ENCODE measurements at places on chromosomes 5 and 9. TPM values are rescaled to one million over a fixed set of nuclear protein-coding genes. Genes with fewer than 3 reads are reported as not detected.
A peak's percentile ranks its signal among the peaks of the same experiment; 100 is the strongest.

GRCh38 chr5:159231167-159231566 lies 21.8 kb upstream of the RNF145 start:
- no peak for DNase-seq

DNA sequence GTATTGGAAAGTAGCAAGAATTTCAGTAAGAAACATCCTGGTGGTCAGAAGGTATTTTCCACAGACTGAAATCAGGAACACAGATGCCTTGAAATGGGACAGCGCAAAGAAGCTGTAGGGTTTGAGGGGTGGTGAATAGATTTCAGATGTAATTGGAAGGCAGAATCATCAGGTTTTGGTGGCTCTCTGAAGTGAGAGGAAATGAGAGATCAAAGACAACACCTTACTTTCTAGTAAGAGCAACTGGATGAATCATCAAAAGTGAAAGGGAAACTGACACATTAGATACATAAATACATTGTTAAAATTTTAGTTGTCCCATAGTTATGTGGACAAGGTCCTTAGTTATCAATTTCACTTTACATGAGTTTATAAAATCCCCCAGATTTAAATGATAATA lies 188.2 kb upstream of the SLC27A6 start:
- no peak for DNase-seq

SVEP1 gene
- total RNA-seq, result 0.39 TPM

DNA sequence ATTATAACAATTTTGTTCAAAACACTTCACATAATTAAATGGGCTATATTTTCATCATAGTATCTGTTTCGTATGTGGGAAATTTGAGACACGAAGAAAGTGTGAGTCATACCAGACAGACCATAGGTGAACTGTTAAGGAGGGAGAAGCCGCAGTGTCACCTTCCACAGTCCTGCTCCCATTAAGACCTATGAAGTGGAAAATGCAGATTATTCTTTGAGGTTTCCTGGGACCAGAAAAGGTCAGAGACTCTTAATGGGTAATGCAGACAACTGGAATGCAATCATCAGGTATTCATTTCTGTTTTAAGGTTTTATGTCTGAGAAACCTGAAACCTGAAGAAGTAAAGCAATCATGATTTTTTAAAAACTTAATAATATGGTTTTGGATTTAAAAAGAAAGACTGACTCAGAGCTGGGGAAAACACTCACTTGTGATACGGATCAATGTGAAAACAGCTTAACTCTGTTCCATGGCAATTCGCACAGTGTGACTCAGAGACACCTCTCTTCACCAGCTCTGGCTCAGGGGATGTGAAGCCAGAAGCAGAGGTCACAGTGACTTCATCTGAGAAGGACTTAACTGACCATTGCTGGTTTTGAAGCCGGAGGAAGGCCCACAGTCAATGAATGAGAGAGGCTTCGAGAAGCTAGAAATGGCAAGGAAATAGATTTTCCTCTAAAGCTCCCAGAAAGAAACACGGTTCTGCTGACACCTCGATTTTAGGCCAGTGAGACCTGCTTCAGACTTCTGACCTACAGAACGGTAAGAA lies 17.2 kb upstream of the GCNT1 start:
- no peak for DNase-seq

- no peak for DNase-seq
Observed at GRCh38 chr5:15009420-15009819, 137.8 kb upstream of the ANKH start.

GRCh38 chr5:73436535-73437100 lies 12.0 kb downstream of the FOXD1 start:
- DNase-seq, result peak; percentile 30

NXNL2 gene
- 2.2 TPM for total RNA-seq

DNA sequence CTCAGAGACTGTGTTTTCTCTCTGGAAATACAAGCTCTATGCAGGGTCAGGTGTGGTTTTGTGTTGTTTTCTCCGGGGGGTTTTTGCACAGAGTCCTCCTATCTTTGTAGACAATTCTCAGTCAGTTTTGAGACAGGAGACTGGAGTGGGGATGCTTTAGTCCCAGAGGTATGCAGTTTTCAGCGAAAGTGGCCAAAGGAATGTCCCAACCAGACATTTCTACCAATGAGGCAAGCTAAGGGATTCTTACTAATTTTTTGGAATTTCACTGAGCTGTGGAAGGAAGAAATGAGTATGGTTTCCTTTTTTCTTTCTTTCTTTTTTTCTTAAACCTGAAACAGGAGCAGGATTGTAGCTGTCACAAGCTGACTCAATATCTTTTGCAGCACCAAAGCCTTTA lies 35.3 kb upstream of the PLPP1 start:
- no peak for DNase-seq

CCL28 gene
- 1.4 TPM for total RNA-seq

- DNase-seq, result no peak
Observed at GRCh38 chr9:123928533-123929176, 1.3 kb downstream of the DENND1A start.

RNF208 gene
- total RNA-seq, result 14.8 TPM

DNA sequence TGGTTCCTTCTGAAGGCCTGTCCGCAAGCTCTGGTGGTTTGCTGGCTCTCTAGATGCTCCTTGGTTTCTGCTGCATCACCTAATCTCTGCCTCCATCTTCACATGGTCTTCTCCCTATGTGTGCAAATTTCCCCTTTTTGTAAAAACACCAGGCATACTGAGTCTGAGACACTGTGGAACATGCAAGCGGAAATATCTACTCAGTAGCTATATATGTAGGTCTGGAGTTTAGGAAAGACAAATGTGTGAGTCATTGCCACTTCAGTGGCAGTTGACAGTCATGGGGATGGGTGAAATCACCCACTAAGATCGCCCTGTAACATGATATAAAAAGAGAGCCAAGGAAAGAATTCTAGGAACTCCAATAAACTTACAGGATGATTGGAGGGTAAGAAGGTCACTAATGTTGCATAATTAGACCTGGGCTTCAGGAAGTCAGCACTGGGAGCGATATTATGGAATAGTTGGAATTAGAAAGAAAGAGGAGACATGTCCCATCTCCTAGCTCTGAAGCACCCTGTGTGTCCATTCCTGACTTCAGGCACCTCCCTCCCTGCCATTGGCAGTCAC lies 22.7 kb upstream of the UBLCP1 start:
- DNase-seq, result no peak

DNA sequence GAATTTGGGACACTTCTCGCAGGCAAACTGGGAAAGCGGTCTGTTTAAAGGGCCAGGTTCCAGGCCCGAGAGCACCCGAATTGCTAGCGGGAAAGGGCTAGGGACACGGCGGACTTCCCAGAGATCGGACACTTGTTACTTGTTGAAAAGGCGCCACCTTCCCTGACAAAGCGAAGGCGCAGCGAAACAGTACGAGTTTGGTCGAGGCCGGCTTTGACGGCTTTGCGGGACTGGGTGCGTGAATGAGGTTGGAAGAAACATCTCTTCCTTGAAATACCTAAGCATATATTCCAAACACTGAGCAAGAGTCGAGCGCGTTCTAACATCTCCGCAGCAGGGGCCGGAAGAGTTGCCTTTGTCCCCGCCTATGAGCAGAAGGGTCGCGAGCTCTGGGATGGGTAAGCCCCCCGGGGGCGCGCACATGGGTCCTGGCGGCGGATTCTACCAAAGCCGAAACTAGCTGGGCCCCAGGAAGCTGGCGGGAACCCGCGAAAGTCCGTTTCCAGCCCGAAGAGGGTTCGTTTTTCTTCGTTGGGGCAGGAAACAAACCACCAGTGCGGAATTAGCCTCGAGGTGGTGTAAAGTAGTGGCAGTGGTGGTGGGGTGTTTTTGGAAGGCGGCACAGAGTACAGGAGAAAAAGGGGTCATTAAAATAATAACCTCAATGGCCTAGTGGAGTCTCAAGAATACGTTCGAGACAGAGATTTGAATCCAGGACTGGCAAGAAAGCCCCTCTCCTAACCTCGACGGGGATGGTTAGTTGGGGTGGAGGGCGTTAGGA lies 1.5 kb downstream of the GDNF start:
- DNase-seq, result peak; percentile 66

- no peak for DNase-seq
Observed at GRCh38 chr9:16401701-16402100, 468.8 kb downstream of the BNC2 start.

- DNase-seq, result peak; percentile 67
Observed at GRCh38 chr5:119255571-119256356, 100.1 kb upstream of the TNFAIP8 start.

GRCh38 chr5:131068076-131068475 lies 97.0 kb downstream of the HINT1 start:
- no peak for DNase-seq

ADAMTSL2 gene
- total RNA-seq, result 0.64 TPM

- no peak for DNase-seq
Observed at GRCh38 chr9:95653246-95653645, 136.5 kb upstream of the PTCH1 start.

DNA sequence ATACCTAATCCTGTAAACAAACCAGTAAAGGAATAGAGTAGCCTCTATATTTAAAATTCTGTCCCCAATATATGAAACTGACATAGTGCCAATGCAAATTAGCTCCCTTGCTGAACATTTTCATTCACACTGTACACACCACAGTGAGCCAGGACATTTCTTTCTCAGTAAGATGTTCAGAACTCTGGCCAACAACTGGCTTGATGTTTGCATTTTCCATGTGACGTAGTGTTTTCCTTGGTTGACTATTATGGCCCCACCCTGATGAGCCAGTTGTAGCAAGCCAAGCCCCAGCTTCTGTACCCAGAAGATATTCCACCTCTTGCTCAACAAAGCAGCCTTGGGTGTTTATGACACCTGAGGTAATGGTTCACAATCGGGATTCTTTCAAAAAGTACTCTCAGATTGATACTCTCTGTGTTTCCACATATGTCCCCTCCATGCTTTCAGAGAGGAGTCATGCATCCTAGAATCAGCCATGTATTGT lies 17.7 kb upstream of the ANXA1 start:
- DNase-seq, result no peak

DNA sequence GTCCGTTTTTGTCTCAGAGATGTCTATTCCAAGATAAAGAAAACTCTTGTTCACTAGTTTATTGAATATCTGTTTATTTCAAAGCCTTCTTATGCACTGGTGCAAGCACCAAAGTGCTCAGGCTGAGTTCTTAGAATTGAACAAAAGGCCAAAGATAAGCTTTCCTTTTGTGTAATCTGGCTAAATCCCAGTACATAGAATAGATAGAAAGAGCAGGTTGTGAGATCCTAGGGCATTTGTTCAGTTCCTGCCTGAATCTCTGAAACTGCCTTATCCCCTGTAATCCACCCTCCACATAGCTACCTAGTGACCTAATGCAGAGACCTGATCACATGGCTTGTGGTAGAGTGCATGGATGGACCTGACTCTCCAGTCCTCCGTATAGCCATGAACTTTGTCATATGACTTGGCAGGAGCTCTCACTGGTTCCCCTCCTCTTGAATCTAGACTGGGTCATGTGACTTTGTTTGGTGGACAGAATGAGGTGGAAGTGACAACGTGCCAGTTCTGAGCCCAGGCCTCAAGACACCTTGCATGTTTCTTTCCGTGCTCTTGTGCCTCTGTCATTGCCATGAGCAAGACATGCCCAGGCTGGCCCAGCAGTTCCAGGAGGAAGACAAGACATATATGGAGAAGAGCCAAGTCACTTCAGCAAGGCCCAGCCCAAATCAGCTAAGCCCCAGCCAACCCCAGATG lies 139.3 kb upstream of the SHB start:
- DNase-seq, result no peak

DNA sequence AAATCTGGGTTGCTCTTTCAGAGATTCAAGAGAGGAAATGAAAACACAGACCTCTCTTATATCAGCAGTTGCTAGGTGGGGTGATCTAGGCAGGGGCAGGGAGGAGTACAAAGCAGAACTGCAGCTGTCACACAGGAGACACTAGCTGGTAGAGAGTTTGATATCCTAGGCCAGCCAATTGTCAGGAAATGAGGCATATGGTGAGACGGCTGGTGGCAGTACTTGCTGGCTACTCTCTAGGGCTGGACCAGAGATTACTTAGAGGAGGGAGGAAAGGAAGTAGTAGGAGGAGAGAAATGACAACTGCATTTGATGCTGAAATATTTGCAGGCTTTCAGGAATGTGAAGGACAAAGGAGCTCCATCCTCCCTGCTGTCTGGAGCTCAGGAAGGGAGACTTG lies 113.8 kb downstream of the TRIM32 start:
- DNase-seq, result no peak

GRCh38 chr9:33943389-33943788 lies 105.3 kb downstream of the UBAP2 start:
- no peak for DNase-seq

- no peak for DNase-seq
Observed at GRCh38 chr5:157516626-157517325, 56.8 kb downstream of the NIPAL4 start.

DNA sequence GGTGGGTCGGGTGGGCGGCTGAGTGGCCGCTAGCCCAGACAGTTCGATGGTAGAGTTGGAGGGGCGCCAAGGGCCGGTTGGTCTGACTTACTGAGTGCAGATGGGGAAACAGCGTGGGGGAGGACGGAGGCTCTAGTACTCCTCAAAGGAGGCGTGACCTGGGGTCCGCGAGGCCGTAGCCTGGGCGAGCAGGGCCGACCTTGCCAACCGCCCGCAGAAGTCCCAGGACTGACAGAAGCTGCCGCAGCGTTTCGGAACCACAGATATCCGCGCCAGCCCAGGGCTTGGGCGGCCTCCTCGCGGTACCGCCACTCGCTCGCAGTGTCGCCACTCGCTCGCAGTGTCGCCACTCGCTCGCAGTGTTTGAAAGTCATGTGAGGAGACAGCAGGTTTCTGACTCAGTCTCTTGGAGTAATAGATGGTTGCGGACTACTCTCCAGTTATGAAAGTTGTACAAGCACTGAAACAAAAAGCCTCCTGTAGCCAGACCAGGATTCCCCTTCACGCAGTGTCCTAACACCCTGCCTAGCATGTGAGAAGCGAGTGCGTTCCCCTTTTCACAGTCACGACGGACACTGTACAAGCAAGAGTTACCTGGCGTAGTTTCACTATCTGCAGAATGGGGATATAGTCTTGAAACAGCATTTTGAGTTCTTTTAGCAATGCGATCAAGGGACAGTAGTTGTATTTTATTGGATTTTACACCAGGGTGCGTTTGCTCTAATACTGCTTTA lies 674 bp downstream of the TMEM38B start:
- peak; percentile 56 for DNase-seq

MSX2 gene
- 0.73 TPM for total RNA-seq

- DNase-seq, result no peak
Observed at GRCh38 chr5:126098330-126099017, 324.7 kb upstream of the GRAMD2B start.

IL5 gene
- not detected for total RNA-seq
